ENCODE measurements at places on chromosomes 1 and 21.

DNA sequence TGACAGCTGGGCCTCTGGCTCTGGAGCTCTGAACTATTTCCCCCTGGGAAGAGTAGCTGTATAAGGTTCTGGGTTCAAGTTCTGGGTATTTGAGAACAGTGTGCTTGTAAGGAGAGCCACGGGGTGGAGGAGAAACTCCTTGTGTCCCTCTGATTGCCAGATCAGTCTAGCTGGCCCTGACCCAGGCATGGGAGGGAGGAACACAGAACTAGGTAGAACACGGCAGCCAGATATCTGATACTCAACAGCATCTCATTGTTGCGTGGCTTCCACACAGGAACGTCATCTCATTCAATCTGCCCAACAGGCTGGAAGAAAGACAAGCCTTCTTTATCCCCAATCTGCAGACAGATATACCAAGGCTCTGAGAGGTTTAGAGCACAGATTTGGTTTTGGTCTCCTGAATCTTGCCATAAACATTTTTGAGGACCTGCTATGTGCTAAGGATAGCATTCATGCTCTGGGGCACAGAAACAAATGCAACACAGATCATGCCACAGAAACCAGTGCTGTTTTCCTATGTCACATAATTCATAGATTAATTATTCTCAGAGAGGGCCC, 83.8 kb downstream of the PLXNA2 start:
- no peak for DNase-seq

GRCh38 chr1:77560741-77561140, 121.7 kb downstream of the ZZZ3 start:
- DNase-seq = no peak

GRCh38 chr1:203769505-203770343, 4.7 kb downstream of the LAX1 start:
- DNase-seq = peak; percentile 95

GRCh38 chr1:209845408-209845725, 17.6 kb downstream of the UTP25 start:
- no peak for DNase-seq

GRCh38 chr1:20047096-20047495, 22.9 kb upstream of the PLA2G5 start:
- no peak for DNase-seq

DNA sequence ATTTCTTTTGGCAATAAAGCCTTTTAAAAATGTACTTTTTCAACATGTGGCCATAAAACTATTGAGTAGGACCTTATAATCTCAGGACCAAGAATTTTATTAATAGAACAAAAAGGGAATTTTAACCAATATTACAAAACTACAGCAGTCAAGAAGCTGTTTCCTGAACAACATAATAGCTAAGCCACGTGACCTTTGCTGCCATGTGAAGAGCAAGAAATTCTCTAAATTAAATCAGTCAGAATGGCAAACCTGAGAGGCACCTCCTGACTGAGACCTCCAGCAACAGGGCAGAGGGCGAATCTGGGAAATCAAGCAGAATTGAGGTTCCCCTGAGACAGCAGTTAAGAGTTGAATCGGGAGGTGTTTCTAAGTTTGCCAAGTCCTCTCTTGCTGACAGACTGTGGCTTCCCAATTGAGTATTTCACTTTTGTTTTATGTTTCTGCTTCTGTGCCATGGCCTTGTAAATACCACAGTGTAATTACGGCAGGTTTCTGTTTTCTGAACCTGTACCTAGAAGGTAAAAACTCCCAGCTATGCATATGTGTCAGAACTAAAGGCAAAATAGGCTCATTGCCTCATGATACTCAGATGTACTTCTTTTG, 358.4 kb downstream of the NTNG1 start:
- DNase-seq = no peak

DNA sequence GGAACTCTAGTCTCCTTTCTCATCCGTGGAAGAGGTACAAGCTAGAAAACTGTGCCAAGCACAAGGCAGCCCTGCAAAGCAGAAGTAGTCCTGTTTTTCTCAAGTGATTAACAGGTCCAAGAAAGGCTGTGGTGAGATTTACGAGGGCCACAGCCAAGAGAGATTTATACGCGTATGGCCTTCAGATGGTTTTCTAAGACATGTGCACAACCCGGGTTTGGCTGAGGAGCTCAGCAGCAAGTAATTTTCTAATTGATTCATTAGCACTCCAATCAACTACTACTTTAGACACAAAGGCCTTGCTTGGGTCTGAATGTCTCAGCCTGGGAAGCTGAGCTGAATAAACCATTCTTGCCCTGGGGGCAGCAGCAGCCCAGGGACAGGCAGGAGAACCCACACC, 55.8 kb downstream of the SSBP3 start:
- DNase-seq = peak; percentile 64

- DNase-seq = peak; percentile 75
These were observed 11.5 kb upstream of the HCRTR1 start for GRCh38 chr1:31605908-31606427.

DNA sequence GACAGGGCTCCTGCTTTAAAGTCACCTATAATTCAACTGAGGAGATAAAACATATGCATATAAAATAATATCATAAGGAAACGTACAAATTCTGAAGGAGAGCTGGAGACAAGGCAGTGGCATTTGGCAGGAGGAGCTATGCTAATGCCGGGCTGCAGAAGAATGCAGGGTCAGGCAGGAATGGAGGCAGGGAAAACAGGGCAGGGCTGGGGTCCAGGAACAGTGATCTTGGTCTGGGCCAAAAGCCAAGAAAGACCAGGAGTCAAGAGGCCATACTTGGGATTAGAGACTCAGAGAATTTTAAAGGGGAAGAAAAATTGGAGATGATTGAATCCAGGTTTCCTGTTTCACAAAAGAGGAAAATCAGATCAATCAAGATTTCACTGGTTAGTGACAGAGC, 20.0 kb upstream of the BRDT start:
- DNase-seq = no peak

GRCh38 chr1:70907563-70908310, 139.9 kb downstream of the PTGER3 start:
- no peak for DNase-seq

DNA sequence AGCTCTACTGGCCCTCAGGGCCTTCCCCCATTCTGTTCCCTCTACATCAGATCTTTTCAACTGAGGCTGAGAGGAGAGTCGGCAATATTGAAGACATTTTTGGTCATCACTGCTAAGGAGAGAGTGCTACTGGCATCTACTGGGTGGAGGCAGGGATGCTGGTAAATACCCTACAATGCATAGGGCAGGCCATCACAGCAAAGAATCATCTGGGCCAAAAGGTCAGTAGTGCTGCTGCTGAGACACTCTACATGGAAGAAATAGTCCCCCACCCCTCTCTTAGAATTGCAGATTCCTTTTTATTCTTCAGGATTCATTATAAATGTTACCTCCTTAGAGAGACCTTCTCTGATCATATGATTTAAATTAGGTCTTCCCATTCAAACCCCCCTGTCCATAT, 94.3 kb downstream of the JAK1 start:
- no peak for DNase-seq

DNA sequence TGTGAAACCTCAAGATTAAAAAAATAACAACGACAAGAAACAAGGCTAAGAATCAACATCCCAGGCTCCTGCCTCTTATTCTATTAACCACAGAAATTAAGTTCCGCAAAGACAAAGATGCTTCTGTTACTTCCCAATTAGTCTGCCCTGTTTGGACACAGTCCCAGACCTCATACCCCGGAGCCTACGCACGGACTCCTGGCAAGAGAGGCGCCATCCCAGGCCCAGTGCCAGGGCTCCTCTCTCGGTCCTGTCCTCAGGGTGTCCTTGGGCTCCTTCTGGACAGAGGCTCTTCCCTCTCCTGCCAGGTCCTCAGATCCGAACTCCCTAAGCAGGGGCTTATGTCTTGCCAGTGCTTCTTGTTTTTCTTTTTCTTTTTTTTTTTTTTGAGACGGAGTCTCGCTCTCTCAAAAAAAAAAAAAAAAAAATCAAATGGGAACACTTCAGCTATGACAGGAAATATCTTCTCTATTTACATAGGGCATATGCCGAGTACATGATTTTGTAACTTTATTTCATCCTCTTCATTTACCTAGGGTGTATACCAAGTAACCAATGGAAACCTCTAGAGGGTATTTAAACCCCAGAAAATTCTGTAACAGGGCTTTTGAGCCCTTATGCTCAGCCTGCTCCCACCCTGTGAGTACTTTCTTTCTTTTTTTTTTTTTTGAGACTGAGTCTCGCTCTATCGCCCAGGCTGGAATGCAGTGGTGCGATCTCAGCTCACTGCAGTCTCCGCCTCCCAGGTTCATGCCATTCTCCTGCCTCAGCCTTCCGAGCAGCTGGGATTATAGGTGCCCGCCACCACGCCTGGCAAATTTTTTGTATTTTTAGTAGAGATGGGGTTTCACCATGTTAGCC, 11.7 kb upstream of the ENO1 start:
- DNase-seq = no peak

GRCh38 chr1:110696818-110697217, 22.1 kb upstream of the KCNA3 start:
- DNase-seq = no peak

- no peak for DNase-seq
These were observed 99.0 kb downstream of the IER5 start for GRCh38 chr1:181187337-181188126.

DNA sequence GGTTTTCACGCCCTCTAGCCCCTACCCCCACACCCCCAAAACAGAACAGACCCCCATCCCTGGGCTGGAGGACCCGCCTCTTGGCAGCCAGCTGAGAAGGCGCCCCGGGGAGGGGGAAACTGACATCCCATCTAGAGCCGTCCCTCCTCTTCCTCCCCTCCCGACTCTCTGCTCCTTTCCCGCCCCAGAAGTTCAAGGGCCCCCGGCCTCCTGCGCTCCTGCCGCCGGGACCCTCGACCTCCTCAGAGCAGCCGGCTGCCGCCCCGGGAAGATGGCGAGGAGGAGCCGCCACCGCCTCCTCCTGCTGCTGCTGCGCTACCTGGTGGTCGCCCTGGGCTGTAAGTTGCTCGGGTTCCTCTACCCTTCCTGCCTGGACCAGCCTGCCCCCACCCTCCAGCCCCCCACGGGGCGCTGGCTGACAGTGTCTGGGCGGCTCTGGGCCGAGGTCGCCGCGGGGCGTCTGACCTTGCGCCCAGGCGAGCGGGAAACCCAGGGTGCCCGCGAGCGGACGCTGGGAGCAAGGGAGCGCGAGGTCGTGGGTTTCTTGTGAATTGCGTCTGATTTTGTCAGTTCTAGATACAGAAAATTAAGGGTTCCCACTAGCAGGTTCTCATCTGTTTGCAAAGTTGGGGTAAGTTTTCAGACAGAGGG, 618 bp downstream of the JAM2 start:
- no peak for DNase-seq

DNA sequence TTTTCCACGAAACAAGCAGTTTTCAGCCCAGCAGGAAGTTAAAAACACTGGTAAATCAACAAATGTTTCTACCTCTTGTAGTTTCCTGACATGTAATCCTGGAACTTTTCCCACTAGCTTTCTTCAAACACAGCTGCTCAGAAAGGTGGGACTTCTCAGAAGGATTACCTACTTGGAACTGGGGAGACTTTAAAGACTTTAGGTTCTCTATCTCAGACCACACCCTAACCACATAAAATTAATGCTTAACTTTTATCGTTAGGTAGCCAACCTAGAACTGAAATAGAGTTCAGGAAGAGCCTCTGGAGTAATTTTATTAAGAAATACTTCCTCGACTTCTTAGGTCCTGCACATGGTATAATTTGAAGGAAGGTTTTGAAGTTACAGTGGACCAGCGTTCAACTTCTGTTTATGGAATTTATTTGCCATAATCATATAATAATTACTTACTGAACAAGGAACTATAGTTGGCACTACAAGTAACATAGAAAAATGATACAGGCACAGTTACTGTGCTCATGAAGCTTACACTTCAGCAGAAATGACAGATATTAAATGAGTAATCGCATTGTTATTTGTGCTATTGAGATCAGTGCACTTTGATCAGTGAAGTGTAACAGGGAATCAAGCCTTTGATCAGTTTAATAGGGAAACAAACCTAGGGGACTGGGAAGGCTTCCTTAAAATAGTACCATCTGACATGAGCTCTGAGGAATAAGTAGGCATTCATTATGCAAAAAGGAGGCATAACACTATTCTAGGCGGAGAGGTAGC, at the start of gene BCL2L15:
Gene BCL2L15, minus strand, starts transcription at position 180 of the 774 bp plus-strand sequence. CDS start 206 bp downstream, outside the sequence.
- DNase-seq = no peak

DNA sequence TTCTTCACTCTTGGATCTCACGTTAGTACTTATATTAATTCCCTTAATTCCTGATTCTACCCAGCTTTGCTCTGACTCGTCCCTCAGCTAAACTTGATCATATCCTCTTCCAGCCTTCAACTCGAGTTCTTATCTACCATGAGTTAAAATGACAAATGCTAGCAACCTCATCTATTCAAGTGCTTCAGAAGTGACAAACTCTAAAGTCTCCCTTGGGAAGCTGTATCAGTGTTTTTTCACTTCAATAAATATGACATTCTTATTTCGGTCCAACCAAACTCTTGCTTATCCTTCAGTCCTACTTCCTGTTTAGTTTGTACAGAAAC, 75.3 kb downstream of the FOXJ3 start:
- DNase-seq = no peak

DNA sequence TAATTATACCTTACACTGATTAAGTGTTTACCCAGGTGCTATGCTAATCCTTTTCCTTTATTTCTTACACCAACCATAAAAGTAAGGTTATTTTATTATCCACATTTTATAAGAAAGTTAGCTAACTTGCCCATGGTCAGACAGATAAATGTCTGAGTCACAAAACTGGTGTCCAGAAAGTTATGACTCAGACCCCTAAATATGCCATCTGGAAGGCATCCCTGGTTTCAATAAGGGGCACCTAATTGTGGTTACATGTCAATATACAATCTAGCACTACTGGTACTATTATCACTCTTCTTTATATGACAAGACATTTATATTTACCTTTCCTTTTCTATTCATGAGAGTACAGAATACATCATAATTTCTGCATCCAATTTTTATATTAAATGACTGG, 496.5 kb upstream of the ADGRL2 start:
- DNase-seq = no peak

DNA sequence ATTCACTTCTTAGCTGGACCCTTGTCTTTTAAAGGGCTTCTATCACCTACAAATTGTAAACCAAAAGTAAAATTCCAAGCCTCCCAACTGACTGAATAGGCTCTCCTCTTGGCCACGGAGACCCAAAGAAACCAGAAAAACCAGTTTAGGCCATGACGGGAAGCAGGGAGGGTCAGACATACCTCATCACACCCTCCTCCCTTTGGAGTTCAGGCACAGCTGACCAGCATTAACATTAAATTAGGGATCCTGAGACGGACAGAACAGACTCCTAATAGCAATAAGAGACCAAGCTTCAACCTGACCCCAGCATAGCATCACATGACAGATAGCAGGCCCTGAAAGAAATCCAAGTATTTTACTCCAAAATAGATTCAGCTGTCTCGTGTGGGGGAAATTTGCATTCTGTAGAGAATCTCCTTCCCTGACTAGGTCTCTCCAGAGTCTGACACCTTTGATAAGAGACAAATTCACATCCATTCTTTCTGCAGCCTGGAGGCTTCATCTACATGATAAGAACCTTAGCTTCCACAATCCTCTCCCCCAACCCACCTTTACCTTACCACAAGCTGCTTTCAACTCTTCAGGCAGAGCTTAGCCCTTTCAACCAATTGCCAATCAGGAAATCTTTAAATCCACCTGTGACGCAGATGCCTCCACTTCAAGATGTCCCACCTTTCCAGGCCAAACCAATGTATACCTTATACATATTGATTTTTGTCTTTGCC, 177.1 kb upstream of the RAB4A start:
- DNase-seq = no peak
